ENCODE measurements at places on chromosomes 4 and X.

DNA sequence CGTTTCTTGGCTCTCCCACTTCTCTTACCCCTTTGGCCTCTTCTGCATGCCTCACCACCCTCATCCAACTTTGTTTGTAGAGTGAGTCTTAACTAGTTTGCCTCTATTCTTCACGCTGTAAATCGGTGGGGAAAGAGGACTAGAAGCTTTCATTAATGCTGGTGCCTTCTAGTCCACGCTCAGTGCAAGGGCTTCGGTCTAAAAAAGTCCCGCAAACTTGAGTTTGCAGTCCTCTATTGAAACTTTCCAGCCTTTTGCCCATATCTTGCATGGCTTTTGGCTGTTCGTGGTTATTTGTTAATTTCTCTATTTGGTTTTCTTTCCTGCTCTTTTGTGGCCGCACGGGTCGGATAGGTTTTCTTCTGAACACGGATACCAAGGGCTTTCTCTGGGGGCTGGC, 868 bp downstream of the DACH2 start:
- no peak for DNase-seq

GRCh38 chr4:125115476-125115875, 199.3 kb upstream of the FAT4 start:
- no peak for DNase-seq

GRCh38 chrX:41308884-41309647, 24.9 kb upstream of the DDX3X start:
- DNase-seq, result no peak

GRCh38 chr4:99893029-99893428, 1.2 kb downstream of the LAMTOR3 start:
- DNase-seq, result no peak

GRCh38 chr4:141080668-141081067, 52.6 kb downstream of the RNF150 start:
- DNase-seq, result no peak

DNA sequence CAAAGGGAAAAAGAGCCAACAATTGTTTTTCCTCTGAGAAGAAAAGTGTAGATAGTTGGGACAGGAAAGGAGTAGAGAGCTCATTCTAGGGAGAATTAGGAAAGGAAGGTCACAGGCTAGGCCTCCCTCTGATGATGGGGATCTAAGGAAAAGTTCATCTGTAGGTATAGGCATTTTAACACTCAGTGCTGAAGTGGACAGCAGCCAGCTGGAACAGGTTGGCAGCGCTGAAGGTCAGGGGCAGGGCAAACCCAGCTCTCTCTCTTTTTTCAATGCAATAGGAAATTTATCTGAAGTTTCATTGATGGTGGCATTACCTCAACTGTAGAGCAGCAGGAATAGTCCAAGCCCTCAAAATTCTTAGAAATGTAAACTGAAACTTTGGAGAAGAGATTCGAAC, 98.5 kb upstream of the ETNPPL start:
- no peak for DNase-seq

DNA sequence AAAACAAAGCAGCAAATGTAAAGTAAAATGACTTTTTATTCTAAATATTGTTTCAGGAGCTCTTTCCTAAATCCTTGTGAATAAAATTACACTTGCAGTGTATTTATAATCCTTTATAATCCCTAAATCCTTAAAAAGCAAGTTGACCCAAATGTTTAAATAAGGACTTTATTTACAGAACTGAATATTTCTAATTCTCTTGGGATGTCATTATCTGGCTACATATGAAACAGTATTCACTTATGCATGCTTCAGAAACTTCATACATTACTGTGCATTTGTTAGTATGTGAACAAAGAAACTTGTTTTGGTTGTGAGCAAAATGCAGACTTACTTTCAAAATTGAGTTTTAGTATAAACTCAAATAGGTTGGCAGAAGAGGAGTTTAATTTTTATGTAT, 49.2 kb downstream of the PTTG2 start:
- DNase-seq, result no peak

- no peak for DNase-seq
Observed at GRCh38 chr4:48947731-48948130, 38.3 kb upstream of the CWH43 start.

GRCh38 chr4:123671636-123672404, 275.2 kb downstream of the SPRY1 start:
- no peak for DNase-seq

GRCh38 chrX:30153881-30154260, 61.5 kb upstream of the MAGEB2 start:
- no peak for DNase-seq

GRCh38 chr4:154120006-154120676, 331.3 kb upstream of the SFRP2 start:
- no peak for DNase-seq

DNA sequence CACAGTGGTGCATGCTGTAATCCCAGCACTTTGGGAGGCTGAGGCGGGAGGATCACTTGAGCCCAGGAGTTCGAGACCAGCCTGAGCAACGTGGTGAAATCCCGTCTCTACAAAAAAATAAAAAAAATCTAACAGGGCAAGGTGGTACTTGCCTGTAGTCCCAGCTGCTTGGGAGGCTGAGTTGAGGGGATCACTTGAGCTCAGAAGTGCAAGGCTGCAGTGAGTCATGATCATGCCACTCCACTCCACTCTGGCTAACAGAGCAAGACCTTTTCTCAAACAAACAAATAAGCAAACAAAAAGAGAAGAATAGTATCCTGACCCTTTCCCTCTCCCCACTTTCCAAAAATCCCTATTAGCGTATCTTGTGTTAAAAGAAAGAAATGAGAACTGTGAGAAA, 52.7 kb downstream of the NPY1R start:
- DNase-seq, result no peak
